ENCODE measurements at places on chromosomes 7 and 10.

DNA sequence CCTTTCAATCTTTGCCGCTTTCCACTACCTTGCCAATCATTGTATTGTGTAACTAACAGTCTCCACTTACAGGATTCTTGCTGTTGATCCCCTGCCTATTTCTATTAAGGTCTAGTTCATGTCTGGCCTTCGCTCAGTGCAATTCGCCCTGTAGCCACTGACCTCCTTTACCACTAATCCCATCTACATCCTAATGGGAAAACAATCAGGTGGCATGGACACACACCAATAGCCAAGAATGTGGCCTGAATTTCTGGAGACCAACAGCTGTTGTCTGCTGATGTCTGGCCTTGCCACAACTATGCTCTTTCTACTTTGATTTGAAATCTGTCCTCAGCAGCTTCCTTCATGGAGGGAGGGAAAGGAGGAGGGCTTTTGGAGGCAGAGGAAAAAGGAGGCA lies 546.2 kb downstream of the SORCS3 start:
- DNase-seq: peak; percentile 2

- no peak for DNase-seq
These were observed 1020.5 kb downstream of the LRMDA start for GRCh38 chr10:76451911-76452310.

GRCh38 chr7:105734233-105734632 lies 142.2 kb downstream of the ATXN7L1 start:
- no peak for DNase-seq

GRCh38 chr7:140684066-140684950 lies 11.6 kb downstream of the ADCK2 start:
- no peak for DNase-seq

DNA sequence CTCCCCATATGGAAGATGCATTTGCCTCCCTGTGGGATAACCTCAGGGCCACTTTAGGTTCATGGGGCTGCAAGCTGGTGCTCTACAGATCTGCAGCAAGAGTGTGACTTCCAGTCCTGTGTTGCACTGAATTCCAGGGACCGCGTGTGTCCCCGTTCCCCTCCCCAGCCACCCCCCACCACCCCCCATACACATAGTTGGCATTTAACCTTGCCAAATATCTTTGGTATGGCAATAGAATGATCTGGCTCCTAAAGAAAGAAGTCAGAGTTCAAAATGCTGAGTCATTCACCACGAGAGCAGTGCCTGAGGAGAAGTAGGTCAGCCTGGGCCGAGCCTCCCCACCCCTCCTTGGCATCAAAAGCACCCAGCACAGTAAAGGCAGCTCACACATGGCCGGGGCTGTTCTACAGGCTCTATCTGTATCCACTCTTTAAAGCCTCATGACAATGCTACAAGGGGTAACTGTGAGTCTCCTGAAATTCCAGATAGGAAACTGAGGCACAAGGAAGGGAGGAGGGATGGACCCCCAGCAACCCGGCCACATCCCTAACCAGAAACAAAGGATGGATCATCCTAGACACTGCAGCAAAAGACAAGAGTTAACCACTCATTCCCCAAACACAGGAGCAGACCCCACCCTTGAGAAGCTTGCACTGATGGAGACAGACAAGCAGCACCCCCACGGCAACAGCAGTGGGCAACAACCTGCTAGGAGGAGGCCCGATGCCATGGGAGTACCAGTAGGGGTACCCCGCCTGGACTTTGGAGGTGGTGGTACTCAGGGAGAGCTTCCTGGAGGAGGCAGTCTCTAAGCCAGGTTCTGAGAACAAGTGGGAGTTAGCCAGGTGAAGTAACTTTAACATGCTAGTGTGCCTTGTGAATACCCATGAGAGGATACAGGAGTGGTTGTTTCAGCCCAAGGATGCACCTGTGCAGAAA lies 70.3 kb upstream of the NANOS1 start:
- peak; percentile 78 for DNase-seq

- peak; percentile 11 for DNase-seq
These were observed 33.4 kb downstream of the CCM2 start for GRCh38 chr7:45033261-45033930.

Measured in choroid plexus epithelial cell (primary cell).